ENCODE measurements at places on chromosomes 4 and X.

GRCh38 chrX:50158593-50158992, 42.2 kb downstream of the AKAP4 start:
- no peak for DNase-seq

DNA sequence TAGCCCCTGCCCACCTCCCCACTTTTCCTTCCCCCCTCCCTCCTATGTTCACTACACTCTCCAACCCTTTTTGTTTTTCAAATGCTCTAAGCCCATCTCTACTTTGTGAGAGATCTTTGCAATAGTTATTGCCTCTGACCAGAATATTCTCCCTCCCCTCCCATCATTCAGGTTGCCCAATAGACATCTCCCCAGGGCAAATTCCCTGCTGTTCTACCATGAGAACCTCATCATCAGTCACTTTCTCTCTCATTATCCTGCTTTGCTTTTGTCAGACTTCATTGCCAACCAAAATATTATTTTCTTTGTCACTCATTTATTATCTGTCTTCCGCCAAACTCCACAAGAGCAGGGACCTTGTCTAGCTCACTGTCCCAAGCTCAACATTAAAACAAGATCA, 268.2 kb upstream of the PPARGC1A start:
- no peak for DNase-seq

GRCh38 chr4:87019246-87019791, 84.5 kb downstream of the AFF1 start:
- DNase-seq, result no peak

DNA sequence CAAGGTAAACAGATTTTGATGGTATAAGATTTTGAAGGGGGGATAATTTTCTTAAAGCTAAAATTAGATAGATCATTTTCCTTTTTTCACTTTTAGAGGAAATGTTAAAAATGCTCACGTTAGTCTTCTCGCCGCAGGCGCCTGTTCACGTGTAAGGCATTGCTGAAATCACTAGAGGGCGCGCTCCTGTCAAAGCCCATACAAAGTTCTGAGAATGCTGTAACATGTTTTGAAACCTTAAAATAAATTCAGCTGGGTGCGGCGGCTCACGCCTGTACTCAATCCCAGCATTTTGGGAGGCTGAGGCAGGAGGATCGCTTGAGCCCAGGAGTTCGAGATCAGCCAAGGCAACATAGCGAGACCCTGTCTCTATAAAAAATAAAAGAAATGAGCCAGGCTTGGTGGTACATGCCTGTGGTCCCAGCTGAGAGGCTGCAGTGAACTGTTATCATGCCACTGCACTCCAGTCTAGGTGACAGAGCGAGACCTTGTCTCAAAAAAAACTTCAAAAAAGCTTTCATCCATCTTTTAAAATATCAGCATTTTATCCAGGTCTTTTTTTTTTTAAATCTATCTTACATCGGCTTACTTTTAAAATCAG, 138.0 kb downstream of the RBMX2 start:
- DNase-seq, result no peak

- DNase-seq, result no peak
Observed at GRCh38 chr4:177255359-177255758, 54.3 kb upstream of the NEIL3 start.

DNA sequence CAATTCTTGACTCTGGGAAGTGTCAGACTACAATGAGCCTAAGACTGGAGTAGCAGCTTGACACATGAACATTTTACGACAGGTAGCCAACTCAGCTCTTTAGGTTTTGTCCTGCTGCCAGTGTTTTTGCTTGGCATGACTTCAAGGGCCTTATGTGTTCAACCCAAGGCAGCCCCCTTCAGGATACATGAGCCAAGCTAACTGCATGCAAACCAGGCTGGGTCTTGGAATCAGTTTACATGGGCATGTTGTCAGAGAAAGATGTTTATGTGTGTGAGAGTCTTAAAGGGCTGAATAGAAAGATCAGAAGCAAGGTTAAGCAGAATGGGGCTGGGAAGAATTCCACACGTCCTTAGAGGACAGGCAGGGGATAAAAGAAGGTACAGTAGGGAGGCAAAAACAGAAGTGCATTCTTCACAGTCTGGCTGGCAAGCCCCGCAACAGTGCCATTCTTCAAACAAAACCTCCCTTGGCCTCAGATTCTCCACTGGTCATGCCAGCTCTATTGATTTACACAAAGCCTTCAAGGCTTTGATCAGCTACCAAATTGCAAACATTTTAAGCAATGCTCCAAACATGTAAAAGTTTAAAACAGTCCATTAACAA, 97.3 kb downstream of the NKX6-1 start:
- DNase-seq, result no peak
